ENCODE measurements at places on chromosomes 3 and 15. TPM values are rescaled to one million over a fixed set of nuclear protein-coding genes. Genes with fewer than 3 reads are reported as not detected.

Gene TRAT1
- total RNA-seq, result 0.59 TPM

Gene SKOR1
- 0.10 TPM for total RNA-seq

Gene CISH
- 10.0 TPM for total RNA-seq

Gene EID1
- 111 TPM for total RNA-seq

Gene STRIT1
- 2.5 TPM for total RNA-seq

Gene SLC15A2
- total RNA-seq, result 7.7 TPM

Gene ZNF774
- total RNA-seq, result 1.3 TPM

- DNase-seq, result no peak
Measured at GRCh38 chr3:128006061-128007032, 45.9 kb upstream of the SEC61A1 start.

DNA sequence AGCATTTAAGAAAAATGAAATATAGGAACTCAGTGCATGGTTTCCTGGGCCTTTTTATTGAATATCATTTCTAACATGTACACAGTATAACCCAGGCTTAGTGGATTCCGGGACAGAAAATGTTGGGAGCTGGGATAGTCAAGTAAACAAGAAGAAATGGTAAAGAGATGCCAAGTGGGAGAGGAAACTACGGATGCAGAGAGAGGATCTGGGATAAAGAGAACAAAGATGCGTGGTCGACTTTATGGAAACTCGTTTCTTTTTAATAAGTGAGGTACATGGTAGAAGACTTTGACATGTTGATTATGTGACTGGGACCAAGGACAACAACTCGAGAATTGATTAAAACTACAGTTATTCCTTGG is 1.2 kb upstream of the GPR176 start:
- DNase-seq, result no peak

DNA sequence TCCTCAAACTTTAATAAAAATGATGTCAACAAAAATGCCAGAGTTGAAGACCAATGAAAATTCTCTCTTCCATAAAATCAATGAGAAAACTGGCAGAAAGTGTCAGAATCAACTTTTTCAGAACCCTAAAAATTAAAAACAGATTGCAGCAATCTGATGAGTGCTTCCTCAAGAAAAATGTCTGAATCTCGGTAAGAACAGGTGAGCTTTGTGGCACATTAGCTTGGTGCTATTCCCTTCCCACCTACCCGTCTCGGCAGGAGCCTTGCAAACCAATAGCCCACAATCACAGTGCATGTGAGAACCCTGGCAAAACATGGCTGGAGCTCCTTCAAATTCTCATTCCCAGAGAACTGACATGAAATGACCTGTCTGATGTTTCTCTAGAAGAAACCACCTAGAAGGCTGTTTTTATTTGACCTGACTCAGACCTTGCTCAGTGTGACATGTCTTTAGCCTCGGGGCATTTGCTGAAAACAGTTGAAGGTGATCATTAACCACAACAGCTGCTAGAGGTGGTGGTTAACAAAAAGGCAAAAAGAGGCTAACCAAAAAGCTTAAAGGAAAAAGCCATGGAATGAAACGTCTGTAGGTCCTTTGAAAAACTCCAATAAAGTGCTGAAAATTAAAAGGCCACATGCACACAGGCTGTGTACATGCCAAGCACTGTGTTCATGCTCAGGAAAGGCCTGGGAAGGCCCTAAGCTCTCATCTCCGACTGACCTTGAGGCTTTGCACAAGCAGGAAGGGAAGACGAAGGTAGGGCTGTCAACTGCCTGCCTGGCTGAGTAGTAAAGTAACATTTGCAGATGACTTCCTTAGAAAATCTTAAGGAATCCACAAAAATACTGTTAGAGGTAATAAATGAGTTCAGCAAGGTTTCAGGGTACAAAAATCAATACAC is 253.0 kb upstream of the NSMCE3 start:
- DNase-seq, result no peak

- peak; percentile 54 for DNase-seq
Measured at GRCh38 chr15:38401701-38402100, 52.2 kb upstream of the FAM98B start.

- no peak for DNase-seq
Measured at GRCh38 chr3:10142707-10143560, 1.4 kb downstream of the VHL start.

DNA sequence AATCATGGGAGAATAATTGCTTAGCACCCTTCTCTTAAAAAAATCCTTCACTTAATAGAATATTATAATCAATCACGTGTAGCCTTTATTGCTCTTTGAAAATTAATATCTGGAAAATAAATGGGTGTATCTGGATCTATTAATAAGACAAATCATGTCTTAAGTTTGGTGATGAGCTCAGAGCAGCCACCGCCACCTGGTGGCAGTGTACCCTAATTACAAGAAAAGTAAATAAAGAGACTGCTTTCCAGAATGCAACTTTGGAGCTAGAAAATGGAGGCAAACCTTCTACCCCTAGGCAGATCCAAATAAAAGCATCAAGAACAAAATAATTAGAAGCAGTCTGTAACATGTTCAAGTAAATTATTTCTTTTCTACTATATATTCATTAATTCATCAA is 43.5 kb downstream of the EPHB1 start:
- DNase-seq, result no peak

DNA sequence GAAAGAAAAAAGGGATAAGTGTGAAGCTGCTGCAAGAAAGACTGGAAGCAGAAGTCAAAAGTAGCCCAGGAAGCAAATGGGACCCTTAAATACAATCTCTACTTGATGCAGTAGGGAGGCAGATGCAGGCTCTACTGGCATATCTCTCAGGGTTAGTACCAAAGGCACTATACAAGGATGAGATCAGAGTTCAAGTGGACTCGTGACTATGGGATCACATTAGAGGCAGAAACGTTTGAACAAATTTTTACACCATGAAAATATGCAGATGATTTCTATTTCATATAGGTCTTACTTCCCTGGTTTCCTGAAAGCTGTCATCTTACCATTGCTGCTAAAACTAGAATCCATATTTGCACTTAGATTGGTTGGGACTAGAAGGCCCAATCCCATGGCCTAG is 27.7 kb upstream of the ANXA2 start:
- DNase-seq, result no peak

DNA sequence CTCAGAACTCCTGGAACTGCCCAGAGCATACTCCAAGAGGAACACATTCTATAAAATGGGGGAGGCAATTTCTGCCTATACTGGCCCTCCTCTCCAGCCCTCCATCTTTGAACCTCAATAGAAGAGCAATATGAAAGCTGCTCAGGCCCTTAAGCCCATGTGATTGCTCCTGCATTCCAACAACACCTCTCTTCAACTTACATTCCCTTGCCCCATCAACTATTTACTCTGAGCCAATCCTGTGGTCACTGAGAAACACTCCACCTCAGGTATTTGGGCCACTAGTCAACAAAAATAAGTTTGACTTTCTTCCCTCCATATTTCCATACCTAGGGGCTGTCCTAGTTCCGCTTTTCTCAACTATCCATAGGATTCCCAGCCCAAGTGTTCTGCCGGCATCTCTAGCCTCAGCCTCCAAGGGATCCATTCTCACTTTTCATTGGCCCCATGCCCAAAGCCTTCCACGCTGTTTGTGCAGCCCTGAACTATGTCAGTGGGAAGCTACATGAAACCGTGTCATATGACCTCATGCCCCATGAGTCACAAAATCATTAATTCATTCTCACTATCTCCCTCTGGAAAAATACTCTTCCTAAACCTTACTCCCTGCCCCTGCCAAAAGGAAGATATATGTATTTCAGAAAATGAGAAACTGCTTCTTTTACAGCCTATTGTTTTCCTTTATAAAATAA is 61.6 kb downstream of the GJD2 start:
- DNase-seq, result no peak

DNA sequence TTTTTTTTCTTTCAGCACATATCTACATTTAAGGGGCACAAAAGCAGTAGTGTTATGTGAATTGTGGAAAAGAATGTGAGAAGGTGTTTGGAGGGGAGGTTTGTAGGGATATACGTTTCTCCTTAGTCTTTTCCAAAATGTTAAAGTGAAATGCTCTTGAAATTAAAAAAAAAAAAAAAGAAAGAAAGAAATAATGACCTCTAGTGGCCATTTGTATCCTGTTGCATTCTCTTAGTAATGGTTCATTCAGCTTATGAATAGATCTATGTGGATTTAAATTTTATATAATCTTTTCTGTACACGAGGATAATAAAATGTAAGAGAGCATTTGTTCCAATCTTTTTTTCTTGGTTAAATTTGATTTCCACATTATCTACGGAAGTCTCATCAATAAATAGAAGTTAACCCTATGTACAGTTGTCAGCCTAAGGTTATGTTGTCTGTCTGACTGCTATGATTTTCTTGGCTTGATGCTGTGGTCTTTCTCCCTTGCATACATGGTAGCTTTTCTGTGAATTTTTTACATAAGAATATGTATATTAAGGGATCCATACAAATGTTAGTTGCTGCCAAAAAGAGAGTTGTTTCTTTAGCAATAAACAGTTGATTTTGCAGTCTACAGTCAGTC is 1.7 kb downstream of the P2RY13 start:
- no peak for DNase-seq

DNA sequence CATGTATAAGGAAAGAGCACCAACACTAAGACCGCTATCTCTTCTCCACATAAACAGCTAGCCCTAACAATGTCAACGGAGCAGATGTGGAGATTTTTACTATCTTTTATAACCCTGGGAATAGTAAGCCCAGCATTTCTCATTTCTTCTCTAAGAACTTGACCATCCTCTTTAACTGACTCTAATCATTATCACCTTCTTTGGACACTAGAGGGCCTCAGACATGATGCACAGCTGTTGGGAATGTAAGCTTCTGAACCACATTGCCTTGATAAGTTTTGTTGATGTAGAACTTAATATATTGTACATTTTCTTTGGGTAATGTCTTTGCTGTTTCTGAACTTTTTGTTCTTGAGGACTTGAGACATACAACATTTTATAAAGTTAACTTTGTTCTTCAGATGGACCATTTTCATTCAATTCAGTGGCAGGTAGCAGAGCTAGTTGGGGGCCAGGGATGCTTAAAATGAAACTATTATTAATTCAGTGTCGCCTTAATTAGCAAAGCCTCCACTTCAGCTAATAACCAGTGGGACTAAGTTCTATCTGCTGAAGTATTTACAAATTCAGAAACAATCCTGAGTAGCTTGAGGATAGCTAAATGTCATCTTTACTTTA is 9.6 kb upstream of the TAGLN3 start:
- DNase-seq, result peak; percentile 23

DNA sequence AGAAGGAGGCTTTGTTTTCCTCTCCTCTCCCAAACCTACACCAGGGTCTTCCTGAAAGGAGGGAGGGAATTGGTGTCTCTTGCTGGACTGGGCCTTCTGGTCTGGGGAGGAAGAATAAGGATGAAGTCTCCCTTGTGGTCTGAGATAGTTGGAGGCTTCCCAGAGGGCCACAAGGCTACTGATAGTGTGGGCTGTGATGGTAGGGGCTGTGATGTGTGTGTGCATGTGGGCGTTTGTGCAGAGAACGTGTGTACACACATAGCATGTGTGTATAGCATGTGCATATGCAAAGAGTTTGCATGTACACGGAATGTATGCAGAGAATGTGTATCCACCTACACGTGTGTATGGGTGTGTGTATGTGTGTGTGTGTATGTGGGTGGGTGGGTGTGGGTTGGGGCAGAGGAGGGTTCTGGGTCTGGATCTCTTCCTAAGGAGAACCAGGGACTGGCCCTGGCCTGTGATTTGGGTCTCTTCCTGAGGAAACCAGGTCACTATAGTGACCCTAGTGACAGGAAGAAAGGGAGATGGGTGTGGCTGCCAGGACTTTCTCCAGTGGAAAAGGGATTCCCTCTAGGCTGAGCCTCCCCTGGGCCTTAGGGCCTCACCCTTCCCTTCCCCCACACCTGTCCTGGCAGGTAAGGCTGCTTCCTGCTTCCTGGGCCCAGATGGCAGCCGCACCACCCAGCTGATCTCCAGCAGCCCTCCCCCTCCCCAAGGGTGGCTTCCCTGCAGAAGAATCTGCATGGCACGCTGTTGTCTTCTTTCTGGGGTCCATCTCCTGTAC is 1.7 kb downstream of the FLNB start:
- no peak for DNase-seq
